Cerebellar nuclear complex (tissue), 1 donor: ENCODE measurements at places on chromosomes 5 and 9.

- DNase-seq = no peak
Measured at GRCh38 chr5:175517824-175518450, 39.6 kb downstream of the SFXN1 start.

DNA sequence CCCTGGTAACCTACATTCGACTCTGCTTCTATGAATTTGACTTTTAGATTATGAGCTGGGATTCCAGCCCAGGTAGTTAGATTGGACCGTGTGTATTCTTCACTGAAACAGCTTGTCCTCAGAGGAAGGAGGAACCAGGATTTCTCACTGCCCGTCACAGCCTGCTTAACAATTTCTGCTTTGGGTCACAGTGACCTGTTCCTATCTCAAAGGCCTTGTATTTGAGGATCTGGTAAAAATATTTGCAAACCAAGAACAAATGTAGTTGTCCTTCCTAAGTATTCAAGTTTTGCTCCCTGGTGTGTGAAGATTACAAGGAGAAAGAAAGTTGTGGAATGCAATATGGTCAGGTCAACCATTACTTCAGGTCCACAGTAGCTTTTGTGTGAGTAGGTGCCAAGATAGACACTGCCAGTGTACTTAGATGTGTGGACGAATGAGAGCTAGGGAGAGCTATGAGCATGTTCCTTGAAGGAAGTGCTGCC lies 55.1 kb downstream of the KIF4B start:
- DNase-seq = no peak

GRCh38 chr5:59542851-59543820 lies 350.4 kb downstream of the PDE4D start:
- DNase-seq = no peak

DNA sequence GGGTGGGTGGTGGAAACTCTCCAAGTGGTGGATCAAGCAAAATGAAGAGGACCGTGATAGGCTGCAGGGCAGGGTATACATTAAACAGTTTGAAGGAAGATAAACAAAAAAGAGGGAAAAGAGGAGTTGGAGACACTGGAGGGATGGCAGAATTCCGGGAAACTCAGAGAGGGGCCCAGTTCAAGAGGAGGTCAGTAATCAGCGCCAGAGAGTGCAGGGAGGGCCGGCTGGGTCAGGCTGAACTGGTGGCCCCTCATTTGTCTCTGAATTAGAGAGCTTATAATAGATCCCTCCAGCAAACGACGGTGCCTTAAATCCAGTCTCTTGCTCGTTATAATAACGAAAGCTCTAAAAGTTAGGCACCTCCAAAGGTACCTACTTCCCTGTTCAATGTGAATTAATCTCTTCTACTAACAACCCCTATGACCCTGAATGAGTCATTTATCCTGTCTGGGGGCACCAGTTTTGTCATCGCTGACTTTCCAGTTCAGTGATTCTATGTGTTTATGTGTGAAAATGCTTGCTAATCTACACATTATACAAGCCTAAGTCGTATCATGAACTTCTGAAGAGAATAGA lies 2.4 kb upstream of the ZSWIM6 start:
- no peak for DNase-seq

DNA sequence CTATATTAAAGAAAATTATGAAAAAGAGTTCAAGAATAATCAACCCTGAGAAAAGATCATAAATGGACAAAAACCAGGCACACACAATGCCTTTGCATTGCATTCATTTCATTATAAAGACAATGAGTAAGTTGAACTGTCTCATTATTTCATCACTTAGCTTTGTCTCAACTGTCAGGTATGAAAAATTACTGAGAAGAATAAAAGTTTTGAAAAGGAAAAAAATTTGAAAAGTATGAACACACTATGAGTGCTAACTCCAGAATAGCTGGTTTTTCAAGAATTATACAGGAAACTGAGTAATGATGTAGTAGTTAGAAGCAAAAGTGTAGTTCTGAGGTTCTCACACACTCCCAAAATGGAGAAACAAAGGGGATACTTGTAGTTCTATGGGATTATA lies 16.3 kb upstream of the ANXA1 start:
- no peak for DNase-seq

DNA sequence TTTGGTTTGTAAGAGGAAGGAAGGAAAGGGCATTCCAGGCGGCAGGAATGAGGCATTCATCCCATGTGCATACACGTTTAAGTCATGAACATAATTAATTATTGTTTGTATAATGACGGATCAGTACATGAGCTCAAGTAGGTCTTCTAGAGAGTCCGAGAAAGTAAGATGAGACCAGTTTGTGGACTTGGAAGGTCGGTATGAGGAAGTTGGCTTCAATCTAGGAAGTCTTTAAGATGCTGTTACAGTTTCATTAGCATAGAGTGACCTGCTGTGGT lies 2.1 kb downstream of the GTF3C4 start:
- no peak for DNase-seq

- no peak for DNase-seq
Measured at GRCh38 chr9:69824499-69825252, 4.1 kb downstream of the CFAP95 start.

GRCh38 chr5:16784843-16785791 lies 151.0 kb downstream of the MYO10 start:
- DNase-seq = no peak

- no peak for DNase-seq
Measured at GRCh38 chr5:59061377-59061776, 478.5 kb downstream of the RAB3C start.

GRCh38 chr5:131204964-131205363 lies 34.2 kb downstream of the LYRM7 start:
- no peak for DNase-seq

- no peak for DNase-seq
Measured at GRCh38 chr5:154972476-154973080, 31.7 kb downstream of the MRPL22 start.

DNA sequence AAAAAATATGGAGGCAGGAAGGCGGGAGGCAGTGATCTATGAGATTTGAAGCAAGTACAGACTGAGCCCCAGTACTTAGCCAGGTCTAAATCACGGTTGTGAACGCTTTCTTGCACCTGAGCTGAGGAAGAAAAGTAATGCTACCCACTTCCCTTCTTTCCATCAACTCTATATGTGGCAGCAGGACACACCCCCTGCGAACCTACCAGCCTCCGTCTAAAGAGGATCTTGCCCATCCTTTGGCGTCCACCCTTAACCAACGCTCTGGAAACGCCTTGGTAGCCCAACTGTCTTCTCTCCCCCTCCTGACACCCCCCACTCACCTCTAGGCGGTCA lies 545 bp downstream of the HMGCS1 start:
- DNase-seq = no peak

DNA sequence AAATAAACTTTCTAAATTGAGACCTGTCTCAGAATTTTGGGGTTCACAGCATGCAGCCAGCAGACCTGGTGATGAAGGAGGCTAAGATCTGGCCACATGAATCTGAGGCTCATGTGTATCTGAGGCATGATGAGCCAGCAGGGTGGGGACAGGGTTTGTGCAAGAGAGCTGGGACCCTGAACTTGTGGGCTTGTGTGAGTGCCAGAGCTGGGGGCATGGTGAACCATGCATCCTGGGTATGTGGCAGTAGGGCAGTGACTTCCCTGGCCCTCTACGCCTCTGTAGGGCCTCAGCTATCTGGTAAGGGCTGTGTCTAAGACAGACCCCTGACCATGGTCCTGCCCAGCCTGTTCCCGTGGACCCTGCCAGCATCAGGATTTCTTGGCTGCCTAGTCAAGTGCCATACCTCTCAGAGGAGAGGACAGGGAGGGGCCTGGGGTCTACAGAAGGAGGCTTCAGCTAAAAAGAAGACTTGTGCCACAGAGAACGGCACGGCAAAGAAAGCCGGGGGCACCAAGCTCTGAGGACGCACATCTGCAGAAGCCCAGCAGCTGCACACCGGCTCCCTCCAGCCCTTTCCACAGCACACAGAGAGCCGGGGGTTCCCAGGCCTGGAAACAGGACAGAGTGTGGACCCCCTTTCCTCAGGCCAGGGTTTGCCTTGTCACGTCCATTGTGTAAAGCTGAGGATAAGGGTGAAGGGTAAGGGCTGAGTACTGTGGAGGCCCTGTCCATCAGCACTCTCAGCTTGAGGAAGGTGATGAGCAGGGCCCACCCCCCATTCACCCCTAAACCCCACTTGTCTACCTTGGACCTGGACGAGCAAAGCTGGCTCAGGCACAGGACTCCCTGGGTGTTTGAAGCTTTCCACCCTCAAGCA lies 130.1 kb downstream of the MRPL36 start:
- no peak for DNase-seq

GRCh38 chr9:135255841-135256580 lies 168.5 kb downstream of the OLFM1 start:
- no peak for DNase-seq

GRCh38 chr9:130292106-130292505 lies 26.5 kb downstream of the HMCN2 start:
- no peak for DNase-seq

DNA sequence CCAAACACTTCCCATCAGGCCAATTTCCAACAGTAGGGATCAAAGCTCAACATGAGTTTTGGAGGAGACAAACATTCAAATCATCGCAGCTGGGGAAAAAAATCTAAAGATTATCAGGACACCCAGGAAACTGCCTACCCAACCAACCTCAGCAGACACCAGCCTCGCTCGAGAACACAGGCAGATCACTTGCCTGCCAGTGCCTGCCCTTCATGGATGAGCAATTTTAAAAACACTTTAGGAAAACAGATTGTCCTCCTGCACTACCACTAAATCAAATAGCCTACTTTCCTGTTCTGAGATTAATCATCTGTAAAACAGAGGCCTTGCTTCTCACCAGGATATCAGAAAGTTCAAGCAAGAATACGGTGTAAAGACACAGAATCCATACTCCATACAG lies 14.7 kb upstream of the TMEM174 start:
- no peak for DNase-seq

DNA sequence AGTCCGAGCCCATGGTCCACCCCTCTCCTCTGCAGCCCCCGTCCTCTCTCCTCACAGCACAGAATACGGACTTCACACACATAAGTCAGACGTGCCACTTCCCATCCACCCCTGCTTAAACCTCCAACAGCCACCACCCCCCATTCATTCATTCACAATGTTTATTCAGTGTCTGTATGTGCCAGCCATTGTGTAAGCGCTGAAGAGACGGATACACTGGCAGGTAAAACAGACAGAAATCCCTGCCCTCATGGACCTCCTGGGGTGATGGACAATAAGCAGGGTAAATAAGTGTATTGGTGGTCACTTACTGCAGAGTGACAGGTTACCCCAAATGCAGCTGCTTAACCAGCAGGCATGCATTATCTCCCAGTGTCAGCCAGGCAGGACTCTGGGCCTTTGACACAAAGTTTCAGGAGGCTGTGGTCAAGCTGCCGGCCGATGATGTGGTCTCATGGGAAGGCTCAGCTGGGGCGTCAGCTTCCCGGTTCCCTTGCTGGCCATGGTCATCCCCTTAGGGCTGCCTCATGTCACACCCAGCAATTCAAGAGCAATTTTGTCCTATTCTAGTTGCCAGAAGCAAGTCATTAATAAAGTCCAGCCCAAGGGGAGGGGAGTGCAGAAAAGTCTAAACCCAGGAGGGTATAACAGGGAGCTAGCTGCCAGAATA lies 1.8 kb upstream of the PAXX start:
- no peak for DNase-seq

DNA sequence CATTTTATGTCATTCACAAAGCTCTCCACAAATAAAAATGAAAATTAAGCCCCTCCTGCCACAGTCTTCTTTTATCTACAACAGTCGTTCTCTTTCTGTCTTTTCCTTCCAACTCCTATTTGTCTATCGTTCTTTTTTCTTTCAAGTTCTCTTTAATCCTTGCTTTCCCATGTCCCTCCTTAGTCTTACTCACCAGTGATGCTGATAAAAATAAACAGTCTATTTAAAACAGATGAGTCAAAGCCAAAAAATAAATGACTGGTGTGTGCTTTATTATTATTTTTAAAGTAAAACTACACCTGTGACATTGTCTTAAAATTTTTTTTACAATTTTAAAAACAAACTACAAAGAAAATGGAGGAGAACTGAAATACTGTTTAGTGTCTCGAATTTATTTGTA lies 137.1 kb upstream of the TMEM161B start:
- DNase-seq = no peak
